CD4-positive, alpha-beta T cell treated with Interleukin-17A for 4 hours (primary cell): ENCODE measurements at places on chromosomes 2 and 18.

DNA sequence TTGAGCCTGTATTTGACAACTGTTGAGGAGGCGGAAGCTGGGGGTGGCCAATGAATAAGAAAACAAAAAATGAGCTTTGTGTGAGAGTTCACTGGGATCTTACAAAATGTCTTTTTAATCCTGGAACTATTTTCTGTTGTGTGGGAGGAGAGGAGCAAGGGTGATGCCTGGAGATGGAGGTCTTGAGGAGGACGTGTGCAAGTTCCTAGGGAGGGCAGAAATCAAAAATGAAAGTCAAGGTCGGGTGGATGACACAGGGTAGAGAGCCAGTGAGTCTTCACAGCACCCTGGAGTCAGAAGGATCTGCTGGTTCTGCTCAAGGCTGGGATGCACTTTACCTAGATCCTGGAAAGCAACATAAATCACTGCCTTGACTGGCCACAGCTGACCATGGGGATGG is 180.3 kb upstream of the PKDCC start:
- DNase-seq: no peak

DNA sequence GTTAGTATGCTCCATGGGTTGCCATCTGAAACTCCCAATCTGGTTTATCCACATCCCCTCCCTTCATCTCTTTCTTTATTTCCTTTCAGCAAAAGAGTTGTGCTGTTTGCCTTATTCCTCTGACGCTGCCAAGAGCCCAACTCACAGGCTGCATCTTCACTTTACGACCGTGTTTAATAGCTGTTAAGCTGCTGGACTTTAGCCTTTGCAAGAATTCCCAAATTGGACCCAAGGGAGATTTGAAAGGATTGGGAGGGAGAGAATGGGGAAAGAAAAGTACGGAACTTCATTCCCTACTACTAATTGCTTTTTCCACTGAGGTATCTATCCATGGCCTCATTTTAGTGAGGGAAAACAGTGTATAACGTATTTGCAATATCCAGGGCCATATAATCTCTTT is 263.4 kb upstream of the MEIS1 start:
- DNase-seq: no peak

GRCh38 chr2:84748341-84748740 is 132.5 kb downstream of the TRABD2A start:
- no peak for DNase-seq

- DNase-seq: no peak
These were observed 361.7 kb downstream of the ANAPC1 start for GRCh38 chr2:111522231-111522768.

GRCh38 chr2:120360307-120360855 is 14.4 kb downstream of the INHBB start:
- DNase-seq: no peak

DNA sequence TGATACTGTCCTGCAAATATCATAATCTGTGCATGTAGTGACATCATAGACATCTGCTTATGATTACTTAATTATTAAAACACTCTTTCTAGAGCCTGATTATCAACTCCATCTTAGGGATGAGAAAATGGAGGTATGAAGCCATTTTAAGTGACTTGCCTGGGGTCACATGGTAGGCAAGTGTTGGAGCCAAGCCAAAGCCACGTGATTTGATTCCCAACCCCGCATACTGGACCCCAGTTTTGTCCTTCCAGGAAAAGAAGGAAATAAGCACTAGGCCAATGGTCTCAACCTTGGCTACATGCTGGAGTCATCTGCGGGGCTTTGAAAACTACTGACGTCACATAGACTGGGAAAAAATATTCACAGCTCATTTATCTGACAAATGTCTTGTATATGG is 19.6 kb upstream of the SEH1L start:
- DNase-seq: no peak

GRCh38 chr2:112814278-112814677 is 22.3 kb downstream of the IL1B start:
- no peak for DNase-seq

DNA sequence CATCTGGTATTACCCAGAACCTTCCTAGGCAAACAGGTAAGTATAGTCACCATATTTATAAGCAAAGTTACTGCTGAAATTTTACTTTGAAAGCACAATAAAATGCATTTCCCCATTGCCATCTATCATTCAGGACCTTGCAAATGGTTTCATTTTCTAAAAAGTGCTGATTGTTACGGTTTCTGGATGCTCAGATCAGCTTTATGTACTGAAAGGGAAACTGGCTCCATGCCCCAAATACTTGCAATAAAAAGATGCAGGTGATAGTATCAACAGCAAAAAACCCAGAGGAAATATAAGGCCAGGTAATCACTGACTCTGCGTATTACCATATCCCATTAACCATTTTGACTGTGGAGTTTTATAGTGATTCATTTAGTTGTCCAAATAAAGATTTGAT is 1150.7 kb upstream of the CRIM1 start:
- DNase-seq: no peak

GRCh38 chr18:65365245-65365980 is 385.4 kb upstream of the CDH7 start:
- no peak for DNase-seq

GRCh38 chr2:29916571-29916970 is 4.8 kb downstream of the ALK start:
- no peak for DNase-seq

GRCh38 chr18:50803592-50803991 is 16.2 kb downstream of the MRO start:
- no peak for DNase-seq

DNA sequence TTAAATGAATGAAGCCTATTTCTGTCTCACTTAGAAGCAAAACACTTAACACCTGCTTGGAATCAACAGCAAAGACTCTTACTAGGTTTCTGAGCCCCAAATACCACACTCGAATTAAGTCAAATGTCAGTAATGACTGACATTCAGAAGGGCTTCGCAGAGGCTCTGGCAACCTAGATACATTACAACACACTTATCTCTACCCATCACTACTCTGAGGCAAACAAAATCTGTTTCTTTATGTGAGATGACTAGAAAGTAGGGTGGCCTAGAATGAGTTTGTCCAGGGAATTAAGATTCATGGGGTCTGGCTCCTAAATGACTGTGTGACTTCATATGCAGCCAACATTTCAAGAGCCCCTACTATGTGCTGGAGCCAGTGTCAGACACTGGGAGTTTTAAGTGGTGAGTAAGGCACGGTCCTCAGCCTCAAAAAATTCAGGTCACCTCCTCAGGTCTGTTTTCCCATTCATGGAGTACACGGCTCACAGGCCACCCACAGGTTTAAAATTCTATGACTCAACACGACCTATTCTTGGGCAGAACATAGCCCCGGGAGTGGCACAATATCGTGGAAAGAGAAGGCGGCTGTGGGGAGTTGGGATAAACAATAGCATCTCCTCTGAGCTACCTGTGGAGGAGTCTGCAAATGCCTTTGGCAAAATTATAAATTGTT is 150.3 kb upstream of the ZFP36L2 start:
- no peak for DNase-seq

DNA sequence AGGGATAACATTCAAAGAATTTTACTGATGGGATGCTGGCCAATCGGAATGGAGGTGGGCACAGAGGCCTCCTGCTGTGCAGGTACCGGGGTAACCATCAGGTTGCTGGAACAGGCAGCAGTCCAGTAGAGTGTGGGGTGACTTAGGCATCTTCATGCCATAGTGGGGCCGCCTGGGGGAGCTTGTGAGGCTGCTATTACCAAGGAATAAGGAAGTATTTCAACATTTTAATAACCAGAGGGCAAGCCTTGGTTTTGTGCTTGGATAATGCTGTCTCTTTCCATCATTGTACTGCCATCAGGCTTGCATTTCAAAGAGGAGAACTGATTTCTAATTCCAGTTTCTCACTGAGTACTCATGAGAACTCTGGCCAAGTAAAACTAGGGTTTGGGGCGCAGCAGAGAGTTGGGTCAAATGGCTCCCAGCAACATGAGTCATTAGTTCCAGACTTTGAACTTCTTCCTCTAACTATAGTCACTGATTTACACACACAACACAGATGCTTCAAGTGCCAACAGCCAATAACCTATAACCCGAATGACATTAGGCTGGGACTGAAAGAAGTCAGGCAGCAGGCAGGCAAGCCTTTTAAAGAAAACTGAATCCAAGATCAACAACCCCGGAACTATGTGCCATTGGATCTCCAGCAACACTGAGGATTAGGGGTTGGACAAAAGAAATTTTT is 56.1 kb upstream of the FHL2 start:
- peak; percentile 11 for DNase-seq

DNA sequence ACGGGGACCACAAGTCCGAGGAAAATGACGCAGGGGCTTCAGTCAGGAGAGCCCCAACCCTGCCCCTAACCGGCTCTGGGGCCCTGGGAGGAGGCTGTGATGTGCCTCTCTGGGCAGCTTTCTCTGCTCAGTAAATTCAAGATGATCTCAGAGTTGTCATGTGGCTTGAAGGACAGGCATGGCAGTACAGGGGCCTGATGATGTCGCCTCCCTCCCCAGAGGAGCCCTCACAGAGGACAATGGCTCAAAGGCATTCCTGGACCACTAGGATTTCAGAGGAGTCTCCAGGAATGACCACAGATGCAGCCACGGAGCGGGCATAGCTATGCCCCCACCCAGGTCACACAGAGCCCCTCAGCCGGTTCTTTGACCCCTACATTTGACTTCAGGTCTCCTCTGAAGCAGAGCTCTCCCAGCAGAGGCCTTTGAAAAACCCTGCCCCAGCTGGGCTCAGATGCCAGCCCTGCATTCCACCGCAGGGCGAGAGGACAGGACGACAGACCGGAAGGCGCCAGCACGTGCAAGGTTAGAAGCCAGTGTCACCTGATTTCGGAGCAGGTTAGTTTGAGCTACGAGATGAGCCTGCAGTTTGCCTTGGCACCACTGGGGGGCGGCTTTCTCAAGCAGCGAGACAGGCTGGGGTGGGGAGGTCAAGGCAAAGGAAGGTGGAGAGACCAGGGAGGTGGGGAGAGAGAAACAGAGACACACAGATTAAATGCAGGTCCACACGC is 39.2 kb downstream of the BIN1 start:
- peak; percentile 85 for DNase-seq

GRCh38 chr2:74198023-74198460 is 373 bp upstream of the MTHFD2 start:
- no peak for DNase-seq

DNA sequence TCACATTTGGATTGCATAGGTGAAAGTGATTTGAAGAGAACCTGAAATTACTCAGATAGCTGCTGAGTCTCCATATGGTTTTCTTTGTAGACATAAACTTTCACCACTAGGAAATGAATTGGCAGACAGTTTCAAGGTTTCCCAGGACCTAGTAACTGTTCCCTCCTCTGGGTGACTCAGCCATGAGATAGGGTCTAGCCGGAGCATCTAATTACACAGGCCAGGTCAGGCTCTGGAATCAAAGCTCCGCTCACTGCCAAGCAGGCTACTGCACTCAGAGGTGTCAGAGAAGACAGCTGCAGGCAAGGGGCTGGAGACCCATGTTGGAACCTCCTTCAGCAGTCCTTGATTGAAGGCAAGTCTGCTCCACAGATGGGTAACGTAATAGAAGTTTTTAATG is 429.2 kb downstream of the TNS1 start:
- DNase-seq: no peak

- no peak for DNase-seq
These were observed 68.4 kb upstream of the MSH2 start for GRCh38 chr2:47334356-47335136.

GRCh38 chr2:73746015-73746876 is 9.1 kb upstream of the TPRKB start:
- no peak for DNase-seq

DNA sequence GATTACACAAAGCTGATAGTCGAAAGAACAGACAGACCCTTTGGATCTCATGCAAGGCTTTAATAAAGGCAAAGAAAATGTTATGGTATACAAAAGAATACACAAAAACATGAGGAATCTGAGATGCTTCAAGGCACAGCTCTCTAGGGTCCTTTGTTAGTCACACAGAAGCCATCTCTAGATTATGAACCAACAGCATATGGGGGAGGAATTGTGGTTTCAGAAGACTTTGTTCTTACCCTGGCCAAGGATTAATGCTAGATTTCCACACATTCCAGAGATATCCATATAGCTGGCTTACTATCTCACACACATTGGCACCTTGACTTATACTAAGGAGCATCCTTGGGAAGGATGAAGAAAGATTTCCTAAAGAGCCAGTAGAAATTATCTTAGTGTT is 206.1 kb downstream of the GULP1 start:
- no peak for DNase-seq

- no peak for DNase-seq
These were observed 1303.1 kb upstream of the DDX18 start for GRCh38 chr2:116511426-116511825.

DNA sequence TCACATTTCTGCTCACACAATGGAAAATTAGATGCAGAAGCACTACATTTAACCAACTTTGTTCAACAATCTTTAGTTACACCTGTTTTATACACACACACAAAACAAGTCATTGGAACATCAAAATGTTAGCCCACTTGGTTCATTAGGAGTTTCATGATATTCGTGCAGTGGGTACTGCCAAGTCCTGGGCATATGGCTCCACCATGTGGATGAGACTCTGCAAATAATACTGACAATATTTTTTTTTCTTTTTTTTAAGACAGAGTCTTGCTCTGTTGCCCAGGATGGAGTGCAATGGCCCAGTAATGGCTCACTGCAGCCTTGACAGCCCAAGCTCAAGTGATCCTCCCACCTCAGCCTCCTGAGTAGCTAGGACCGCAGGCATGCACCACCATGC is 34.5 kb upstream of the GRB14 start:
- no peak for DNase-seq

GRCh38 chr2:117983040-117983439 is 30.8 kb downstream of the CCDC93 start:
- DNase-seq: no peak

- DNase-seq: no peak
These were observed 213.8 kb downstream of the AFF3 start for GRCh38 chr2:99928470-99929053.

GRCh38 chr2:85594715-85595300 is 737 bp upstream of the RNF181 start:
- no peak for DNase-seq

GRCh38 chr2:88568179-88568578 is 59.1 kb downstream of the EIF2AK3 start:
- no peak for DNase-seq

DNA sequence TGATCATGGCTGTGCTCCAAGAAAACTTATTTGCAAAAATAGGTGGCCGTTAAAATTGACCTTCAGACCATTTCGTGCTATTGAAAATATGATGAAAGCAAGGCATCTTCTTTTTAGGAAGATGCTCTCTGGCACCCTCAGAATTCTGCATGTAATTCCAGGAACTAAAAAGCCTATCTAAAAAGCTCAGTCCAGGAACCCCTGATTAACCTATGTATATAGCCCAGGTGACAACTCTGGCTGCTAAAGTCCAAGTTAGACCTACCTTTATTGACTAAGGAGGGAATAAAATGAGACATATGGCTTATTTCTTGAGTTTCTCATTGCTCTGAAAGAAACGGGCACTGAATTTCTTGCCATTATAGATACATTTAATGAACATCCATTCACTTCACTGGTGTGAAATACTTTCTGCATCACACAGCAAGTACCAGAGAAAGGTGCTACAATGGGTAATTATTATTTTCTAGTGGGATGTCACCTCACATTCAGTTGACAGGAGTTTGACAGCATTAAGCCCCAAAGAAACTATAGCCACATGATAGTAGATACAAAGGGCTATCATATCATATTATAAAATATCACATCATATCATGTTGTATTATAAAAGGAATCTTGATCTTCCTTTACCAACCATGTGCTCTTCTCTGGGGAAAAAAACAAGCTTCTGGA is 83.8 kb downstream of the EPHA4 start:
- no peak for DNase-seq
